ENCODE measurements at places on chromosomes 4 and X.

DNA sequence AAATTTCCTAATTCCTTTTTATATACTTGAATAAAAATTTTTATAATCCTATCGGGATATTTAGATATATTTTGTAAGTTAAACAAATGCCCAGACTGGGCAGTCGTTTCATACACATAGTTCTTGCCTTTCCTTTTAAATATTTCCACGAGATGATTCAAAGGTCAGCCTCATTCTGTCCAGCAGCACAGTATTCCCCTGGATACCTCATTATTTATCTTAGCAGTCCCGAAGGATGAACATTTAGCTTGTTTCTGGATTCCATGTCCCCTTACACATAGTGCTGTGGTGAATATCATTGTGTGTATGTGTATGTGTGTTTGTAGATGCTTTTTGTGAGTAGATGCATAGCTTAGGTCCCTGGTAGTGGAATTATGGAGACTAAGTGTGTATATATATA lies 38.3 kb downstream of the RAPGEF2 start:
- DNase-seq = no peak

- no peak for DNase-seq
Observed at GRCh38 chr4:89434364-89434988, 126.9 kb upstream of the GPRIN3 start.

DNA sequence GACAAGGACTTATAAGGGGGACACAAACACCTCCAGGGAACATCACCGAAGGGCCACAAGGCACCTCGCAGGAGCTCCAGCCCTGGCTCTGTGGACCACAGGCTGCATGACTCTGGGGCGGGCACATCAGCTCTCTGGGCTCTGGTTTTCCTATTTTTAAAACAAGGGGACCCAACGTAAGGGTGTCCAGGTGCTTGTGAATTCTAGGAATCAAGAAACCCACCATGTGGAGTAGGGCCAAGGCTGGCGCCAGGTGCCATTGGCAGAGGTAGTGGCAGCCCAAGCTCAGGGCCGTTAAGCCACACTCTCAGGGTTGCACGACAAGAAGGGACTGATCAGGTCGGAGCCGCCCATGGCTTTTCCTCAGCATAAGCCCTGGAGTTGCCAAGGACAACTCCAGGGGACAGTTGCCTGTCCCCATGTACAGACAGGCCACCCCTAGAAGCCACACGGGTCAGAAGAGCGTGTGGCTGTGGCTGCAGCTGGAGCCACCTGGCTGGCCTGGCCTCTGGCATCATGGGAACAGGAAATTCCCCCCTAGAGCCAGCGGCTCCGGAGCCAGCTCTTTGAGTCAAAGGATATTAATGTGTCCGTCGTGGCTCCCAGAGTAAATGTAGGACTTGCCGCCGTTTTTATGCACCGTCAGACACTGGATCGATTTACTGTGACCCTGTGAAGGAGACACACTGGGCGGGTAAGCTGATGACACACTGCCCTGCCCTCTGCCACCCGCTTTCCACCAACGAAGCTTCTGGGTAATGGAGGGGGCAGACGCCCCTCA lies 32.5 kb downstream of the WDR1 start:
- no peak for DNase-seq

DNA sequence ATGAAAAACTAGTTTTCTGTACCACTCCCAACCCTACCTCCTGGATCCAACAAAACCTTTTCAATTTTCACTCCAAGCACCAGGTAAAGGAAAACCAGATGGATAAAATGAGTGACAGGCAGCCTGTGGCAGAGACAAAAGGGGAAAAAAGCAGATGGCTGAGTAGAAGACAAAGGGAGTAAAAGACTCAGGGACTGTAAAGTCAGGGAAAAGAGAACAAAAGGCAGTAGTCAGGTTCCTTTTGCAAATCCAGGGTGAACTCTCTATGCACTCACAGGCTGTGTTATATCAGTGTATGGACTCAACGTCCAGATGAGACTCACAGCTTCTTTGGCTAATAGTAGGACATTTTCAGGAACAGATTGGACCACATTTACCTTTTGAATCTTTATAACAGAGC lies 54.2 kb downstream of the QRFPR start:
- DNase-seq = no peak

DNA sequence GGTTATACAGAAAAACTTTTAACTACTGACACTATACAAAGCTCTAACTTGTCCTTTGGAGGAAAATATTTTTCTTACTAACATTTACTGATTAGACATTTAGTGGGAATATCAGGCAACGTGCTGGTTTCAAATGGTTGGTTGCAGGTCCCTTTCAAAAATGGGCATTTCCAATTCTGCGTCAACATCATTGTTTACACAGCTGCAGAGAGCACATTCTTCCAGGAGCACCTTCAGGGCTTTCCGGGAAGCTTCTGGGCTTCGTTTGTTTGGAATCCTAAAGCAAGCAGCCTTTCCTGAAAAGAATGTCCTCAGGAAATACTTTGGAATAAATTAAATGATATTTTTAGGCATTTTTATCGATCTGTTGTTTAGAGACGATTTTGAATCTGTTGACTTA lies 289.7 kb downstream of the TRIML1 start:
- DNase-seq = no peak

DNA sequence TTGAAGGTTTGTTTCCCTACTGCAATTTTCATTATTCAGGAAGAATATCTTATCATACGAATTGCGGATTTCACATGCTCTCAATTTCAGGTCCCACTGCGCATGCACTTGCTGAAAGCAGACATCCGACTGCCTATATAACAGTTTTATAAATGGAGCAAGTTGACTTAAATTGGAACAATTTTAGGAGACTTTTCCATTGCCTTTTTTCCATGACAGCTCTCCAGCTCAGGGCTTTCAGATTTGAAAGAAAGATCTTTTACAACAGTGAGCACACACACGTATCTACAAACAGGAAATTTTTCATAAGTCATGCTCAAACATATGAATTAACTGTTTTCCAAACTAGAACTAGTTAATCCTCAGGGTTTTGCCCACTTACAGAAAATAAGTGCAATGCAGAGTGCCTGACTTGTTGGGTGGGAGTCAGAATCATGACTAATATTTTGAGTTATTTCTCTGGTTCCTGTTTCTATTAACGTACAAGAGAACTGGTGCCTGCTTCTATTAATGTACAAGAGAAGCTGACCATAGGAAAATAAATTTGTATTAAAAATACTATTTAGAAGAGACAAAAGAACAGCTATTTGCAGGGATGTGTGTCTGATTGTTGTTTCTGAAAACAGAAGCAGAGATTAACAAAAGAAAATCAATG lies 137.9 kb downstream of the GPC3 start:
- DNase-seq = no peak

DNA sequence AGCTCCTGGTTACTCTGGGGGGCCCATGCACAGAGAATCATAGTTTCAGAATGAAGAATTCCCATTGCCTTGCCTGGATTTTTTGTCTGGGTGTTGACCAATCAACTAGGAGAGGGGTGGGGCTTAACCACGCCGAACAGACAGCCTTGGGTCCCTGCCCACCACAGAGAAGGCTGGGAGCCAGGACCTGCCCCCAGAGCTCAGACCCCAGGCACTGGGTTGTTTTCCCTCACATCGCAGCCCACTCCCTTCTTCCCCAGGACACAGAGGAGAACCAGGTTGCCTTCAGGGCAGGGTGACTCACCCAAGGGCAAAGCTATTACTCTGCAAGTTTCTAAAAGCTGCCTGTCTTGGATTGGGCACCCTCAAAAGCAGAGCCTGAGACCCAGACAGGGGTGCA lies 23.3 kb upstream of the CRMP1 start:
- no peak for DNase-seq

DNA sequence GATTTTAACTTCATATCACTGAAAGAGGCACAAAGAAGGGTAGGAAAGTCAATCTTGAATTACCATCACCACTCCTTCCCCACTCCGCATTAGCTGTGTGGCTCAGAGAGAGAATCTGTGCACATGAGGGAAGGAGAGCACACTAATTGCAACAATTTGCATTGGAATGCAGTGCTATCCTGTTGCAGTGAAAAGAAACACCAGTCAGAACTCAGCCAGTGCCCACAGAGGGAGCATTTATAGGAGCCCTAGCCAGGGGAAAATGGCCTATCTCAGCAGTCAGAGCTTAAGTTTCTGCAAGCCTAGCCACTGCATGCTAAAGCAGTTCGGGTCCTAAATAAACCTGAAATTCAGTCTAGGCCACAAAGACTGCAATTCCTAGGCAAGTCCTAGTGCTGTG lies 159.4 kb upstream of the AR start:
- DNase-seq = no peak

DNA sequence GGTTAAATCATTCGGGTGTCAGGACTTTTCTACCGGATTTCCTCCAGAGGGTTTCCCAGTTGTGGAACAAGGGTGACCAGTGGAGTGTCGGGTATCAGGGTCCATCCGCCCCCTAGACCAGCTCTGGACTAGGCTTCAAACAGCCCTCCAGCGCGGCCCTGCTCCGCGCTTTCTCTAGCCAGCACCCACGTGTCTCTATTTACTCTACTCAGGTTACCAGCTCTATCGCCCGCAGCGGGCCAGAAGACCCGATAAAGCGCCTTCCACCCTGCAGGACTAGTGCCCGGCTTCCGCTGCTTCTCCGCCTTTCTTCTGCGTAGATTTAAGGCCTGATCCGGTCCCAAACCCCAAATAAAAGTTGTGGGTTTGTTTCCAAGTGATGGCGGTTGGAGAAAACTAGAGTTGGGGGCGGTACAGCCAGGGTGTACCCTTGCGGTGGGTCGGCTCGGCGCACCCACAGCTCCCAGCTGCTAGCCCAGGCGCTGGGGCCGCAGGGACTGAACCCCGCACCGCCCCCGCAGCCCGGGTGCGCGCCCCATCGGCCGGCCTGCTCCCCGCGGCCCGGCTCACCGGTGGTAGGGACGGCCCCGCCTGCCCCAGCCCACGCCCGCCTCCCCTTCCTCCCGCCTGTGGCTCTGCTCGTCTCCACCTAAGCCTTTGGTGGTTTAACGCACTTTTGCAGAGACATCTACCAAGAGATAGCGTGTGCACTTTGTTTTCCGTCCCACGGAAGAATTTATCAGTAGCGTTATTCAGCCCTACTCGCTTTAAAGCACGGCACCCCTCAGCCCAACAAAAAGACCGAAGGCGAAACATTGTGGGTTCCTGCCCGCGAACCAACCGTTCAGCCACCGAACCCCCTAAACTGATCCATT lies 2.1 kb downstream of the LEF1 start:
- DNase-seq = peak; percentile 62

DNA sequence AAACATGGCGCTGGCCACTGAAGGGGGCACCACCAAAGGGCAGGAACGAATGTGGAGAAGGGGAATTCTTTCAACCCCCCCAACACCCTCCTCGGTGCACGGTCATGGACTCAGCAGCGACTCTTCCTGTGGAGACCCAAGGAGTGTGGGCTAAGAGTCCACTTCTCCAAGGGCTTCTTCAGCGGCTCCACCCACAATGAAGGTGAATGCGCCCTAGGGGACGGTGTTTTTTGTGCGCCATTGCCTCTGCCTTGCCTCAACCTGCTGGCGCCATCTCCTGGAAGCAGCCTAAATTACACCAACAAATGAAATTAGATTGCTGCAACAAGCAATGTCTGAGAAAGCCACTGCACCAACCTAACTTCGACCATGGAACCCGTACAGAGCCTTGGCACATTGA lies 169.2 kb upstream of the MAGEB18 start:
- peak; percentile 25 for DNase-seq
